Midbrain (tissue), 1 donor: ENCODE measurements at places on chromosomes 4 and X.

- DNase-seq = no peak
Observed at GRCh38 chr4:140343303-140343702, 30.1 kb upstream of the SCOC start.

GRCh38 chr4:69689599-69689998 lies 36.6 kb upstream of the UGT2A1 start:
- DNase-seq = peak; percentile 44

DNA sequence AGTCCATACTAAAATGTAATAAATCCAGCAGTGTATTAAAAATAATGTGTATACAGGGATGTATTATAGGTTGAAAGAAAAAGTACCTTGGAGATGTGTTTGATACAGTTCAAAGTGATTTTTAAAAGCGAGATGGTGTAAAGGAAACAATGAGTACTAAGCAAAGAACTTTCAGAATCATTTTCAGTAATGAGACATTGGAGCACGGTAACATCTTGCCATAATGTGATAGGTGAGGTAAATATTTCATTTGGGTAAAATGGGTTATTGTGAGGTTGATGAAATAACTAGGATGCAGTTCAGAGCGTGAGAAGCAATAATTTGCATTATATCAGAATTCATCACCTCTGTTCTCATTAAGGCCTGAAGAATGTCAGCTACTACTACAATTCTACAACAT lies 25.9 kb downstream of the EIF2S3 start:
- no peak for DNase-seq

- no peak for DNase-seq
Observed at GRCh38 chr4:3115637-3116270, 41.3 kb downstream of the HTT start.

DNA sequence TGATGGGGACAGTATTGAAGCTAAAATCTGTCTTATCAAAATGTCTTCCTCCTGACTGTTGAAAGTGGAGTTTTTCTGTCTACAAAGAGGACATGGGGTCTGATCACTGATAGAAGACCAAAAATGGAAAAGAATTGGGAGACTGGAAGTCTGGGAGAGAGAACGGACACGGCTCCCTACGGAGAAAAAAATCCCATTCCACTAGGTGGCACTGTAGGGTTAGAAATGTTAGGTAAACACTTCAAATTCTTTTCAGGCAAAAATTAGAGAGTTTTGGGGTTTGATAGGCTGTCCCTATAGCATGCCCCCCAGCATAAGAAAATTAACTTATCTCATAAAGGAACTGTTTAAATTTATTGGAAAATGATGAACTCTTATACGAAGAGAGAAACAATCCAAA lies 200.5 kb downstream of the FAM133A start:
- DNase-seq = peak; percentile 29

GRCh38 chrX:153635788-153636668 lies 11.0 kb upstream of the DUSP9 start:
- no peak for DNase-seq

- DNase-seq = no peak
Observed at GRCh38 chrX:118261151-118261550, 84.8 kb upstream of the WDR44 start.

DNA sequence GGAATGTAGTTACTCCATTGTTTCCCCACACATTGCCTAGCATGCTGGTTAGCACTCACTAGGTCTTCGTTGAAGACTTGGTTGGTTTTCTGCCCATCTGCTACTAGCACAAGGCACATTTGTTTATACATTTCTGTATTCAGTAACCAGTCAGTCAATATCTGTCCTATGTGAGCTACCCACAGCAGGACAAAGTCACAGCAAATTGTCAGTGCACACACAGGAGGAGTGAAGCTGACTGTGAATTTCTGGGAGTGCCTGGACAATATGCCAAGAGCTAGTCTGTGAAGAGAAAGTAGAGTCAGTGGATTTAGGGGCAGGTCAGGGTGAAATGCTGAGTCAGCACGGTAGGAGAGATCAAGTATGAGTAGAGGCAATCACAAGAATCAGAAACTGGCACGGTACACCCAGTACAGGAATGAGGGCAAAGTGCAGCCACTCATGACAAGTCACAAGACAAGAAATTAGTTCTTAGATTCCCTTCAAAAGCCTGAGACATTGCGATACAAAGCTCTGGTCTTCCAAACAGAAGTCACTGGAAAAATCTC lies 1049.8 kb upstream of the POU3F4 start:
- no peak for DNase-seq

GRCh38 chr4:10321931-10322330 lies 135.3 kb downstream of the ZNF518B start:
- DNase-seq = no peak

DNA sequence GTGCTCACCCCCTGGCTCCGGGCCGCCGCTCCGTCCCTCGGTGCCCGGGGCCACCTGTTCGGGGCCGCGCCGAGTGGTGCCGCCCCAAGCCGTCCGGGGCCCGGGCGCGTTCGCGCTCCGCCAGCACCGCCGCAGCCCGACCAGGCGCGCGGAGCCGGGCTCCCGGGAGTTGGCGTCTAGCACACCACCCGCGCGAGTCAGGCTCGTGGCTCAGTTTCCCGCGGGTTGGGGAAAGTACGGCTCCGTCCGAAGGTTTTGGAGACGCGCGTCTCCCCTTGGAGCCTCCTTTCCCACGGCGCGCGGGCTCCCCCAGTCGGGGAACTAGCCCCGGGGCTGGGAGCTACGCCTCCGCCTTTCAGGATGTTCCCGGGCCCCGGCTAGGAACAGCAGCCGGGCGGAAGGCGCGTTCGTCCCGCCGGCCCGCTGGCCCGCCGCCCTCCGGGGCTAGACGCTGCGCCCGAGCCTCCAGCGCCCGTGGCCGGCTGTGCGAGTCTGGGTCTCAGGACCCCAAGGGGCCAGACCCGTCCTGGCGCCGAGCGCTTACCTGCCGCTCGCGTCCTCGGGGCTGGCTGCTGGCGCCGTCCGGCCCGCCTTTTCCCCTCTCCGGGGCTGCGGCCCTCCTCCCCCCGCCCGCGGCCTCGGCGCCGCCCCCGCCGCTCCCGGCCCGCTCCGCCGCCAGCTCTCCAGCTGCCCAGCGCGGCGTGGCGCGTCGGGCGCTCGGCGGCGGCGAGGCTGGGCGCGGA lies at the start of gene ADGRG2:
ADGRG2 (minus strand) TSS at position 571 of the 743 bp plus-strand sequence. CDS start 53,634 bp downstream, outside the sequence.
- no peak for DNase-seq

GRCh38 chr4:88969271-88969670 lies 87.7 kb downstream of the FAM13A start:
- no peak for DNase-seq

DNA sequence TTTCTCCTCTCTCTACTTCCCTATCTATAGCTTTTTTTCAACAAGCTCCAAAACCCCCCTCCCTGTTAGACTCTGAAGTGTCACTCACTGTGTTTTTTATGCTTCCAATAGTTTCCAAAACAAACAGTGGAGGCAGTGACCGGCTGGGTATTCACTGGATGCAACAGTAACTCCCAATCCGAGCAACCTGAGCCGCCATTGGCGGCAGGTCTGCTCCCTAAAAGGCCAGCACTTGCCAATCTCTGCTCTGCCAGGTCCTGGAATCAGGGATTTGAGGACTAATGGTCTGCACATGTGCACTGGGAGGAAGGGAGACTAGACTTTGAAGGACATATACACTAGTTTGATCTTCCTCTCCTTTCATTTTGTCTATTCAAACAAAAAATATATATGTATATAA lies 7.1 kb downstream of the TBX22 start:
- DNase-seq = no peak

DNA sequence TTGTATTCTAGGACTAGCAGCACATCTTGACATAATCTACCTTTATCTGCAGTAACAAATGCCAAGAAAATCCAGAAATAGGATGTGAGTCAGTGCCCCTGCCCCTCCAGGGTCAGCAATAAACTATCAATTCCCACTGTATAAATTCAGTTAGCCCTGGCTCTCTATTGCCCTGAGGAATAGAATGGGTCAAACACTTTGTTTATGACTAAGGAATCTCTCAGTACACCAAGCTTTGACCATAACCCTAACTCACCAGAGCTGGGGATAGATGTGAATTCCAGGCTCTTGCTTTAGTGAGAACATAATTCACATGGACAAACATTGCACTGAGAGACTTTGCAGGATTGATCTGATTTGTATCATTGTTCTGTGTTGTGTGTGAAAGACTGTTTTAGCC lies 82.3 kb downstream of the CXXC4 start:
- DNase-seq = no peak

GRCh38 chrX:130702867-130703707 lies 199.9 kb downstream of the ENOX2 start:
- no peak for DNase-seq

GRCh38 chr4:35052546-35052945 lies 1191.8 kb downstream of the ARAP2 start:
- no peak for DNase-seq

DNA sequence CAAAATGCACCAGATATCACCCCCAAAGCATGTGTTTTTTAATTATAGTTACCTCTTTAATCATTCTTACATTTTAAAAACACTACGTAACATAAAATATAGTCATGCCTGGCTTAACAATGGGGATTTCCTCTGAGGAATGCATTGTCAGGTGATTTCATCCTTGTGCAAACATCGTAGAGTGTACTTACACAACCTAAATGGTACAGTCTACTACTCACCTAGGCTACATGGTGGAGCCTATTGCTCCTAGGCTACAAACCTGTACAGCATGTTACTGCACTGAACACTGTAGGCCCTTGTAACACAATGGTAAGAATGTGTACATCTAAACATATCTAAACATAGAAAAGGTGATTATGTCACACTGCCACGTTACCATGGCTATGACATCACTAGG lies 208.6 kb downstream of the SPOCK3 start:
- DNase-seq = no peak

GRCh38 chr4:126563389-126563788 lies 1069.4 kb upstream of the INTU start:
- no peak for DNase-seq

- DNase-seq = no peak
Observed at GRCh38 chr4:80900908-80901307, 129.6 kb upstream of the BMP3 start.

GRCh38 chr4:152992027-152992426 lies 55.9 kb downstream of the FHDC1 start:
- DNase-seq = no peak
